DMS153 (cell line): ENCODE measurements at places on chromosomes 16 and 17.

DNA sequence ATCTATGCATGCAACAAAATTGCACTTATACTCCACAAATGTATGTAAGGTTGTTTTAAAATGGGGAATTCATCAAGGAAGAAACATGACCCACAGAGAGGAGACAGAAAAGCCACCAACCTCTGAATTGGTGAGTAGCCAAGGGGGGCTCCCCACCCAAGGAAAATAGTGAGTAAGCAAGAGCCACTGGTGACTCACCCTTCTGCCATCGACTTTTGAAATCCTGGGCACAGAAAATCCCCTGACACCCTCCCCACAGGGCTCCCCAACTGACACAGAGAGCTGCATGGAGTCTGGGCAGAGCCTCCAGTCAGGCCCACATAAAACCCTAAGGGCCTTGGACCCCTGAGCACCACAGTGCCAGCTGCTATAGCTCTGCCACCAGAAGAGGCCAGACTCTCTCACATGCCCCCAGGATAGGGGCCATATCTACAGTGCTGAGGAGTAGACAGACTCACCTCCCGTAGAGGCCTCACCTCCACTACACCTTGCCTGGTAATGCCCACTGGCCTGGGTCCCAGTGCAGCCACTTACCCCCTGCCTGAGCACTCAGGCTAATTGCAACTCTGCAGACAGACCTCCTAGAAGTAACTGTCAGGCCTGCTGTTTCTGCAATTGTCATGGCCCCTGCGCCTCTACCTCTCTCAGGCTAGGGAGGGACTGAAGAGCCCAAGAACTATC lies 244.7 kb upstream of the WSB1 start:
- no peak for DNase-seq

- DNase-seq = no peak
These were observed 279.3 kb upstream of the KIF2B start for GRCh38 chr17:53543472-53543871.

GRCh38 chr17:75499313-75500022 lies 15.9 kb downstream of the CASKIN2 start:
- no peak for DNase-seq

- no peak for DNase-seq
These were observed 412.0 kb upstream of the GOT2 start for GRCh38 chr16:59146140-59146539.

DNA sequence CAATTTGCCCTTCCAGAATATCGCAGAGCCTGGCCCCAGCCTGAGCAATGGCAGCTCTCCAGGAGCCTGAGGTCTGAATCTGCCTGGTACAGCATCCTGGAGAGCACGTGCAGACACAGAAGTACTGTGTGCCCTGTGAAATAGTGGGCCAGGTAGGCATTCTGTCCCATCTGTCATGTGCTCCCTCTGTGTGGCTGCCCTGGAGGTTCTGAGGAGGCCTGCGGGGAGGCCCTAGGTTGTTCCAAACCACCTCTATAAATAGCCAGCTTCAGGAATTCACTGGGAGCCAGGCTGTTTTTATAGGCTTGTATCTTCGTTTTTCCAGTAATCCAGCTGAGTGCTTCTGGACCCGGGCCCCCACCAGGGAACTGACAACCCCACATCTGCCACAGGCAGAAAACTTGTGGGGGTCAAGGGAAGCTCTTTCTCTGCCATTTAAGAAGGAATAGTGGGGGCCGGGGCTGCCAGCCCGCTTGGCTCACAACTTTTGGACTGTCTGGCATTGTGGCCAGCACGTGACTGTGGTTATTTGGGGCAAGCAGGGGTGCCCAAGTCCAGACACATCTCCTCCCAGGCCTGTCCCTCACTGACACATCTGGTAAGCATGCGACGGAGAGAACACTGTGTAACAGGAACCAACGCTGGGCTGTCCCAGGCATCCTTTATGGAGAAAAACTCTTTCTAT lies 356.3 kb upstream of the TNRC6C start:
- no peak for DNase-seq
